ENCODE measurements at places on chromosomes 16 and 17.

- DNase-seq: no peak
Measured at GRCh38 chr16:70661918-70662641, 15.7 kb downstream of the IL34 start.

DNA sequence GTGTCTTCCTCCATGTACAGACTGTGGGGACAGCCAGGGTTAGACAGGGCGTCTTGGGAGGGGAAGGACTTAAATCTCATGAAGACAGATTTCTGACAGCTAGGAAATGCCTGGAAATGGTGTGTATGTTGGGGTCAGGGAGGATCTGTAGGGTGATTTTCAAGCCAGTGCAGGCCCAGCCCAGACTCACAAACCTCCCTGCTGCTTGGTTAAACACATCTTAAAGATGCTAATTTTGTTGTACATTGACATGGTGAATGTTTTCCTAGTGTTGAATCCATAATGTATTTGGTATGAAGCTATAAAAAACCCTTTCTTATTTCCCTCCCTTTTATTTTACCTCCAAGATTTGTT is 238.3 kb downstream of the CCDC182 start:
- DNase-seq: no peak

DNA sequence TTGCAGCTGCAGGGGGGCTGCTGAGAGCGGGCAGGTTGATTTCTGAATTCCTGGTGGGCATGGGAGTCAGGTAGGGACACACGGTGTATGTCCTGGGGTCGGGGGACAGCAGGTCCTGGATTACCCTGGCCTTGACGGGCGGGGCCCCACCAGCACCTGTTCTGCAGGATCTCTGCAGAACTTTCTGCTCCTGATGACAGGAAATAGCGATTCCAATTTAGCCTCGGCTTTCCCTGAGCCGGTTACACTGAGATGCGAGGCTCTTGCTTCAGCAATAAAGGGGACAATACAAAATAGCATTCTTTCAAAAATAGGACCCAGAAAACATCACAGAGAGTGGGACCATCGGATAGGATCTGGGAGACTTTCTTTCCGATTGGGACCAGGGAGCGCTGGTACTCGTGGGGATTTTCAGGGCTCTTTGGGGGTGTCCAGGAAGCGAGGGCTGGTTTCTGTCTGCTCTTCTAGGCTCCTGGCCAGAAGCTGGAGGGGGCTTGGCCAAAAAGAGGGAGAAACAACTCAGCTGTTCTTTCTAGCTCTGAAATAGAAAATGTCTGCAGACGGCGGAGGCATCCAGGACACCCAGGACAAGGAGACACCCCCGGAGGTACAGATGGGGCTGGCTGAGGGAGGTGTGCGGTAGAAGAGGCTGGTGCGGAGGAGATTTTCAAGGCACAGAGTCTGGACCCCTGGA is 642 bp downstream of the ZNF205 start:
- DNase-seq: no peak

GRCh38 chr17:40597156-40597555 is 31.9 kb upstream of the CCR7 start:
- DNase-seq: no peak

DNA sequence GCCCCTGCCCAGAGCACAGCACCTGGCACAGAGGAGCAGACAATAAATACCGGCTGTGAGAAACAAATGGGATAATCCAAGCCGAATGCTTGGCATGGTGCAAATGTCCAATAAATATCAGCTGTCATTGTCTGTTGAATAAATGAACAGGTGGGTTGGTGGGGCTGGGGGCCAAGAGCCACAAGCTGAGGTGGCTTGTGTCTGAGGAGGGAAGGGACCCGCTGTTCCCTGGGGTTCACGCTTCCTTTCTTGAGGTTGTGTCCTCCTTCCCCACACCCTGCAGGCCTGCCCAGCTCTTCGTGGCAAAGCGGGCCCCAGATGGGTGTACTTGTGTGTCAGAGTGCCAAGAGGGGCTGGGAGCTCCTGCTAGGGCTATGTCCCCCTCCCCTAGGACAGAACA is 38.6 kb downstream of the ARHGAP27 start:
- no peak for DNase-seq

DNA sequence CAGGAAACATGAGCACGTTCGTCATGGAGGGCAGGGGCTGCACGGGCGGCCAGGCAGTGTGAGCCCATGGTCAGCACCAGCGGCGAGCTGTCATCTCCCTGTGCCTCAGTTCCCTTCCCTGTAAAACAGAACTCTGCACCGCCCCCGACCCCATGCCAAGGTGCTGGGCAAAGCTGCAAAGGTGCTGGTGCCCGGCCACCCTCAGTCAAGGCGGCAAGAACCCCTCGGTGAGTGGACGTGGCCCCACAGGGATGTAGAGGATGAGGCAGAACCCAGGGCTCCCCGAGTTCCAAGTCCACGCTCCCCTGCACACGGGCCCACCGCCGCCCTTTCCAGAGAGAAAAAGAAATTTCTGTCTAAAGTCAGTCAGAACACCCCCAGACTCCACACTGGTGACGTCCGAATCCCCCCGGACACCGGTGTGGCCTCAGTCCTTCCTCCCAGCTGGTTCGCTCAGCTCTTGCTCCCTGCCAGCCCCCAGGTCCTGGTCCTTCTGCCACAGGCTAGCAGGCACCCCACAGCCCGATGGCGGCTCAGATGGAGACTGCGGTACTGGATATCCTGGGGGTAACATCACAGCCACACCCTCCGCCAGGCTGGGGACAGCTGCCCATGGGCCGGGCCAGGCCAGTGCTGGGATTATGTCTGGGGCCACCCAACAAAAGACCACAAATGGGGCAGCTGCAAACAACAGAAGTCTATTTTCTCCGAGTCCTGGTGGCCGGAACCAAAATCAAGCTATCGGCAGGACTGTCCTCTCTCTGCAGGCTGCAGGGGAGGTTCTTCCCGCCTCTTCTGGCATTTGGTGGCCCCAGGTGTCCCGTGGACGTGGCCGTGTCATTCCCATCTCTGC is 14.4 kb upstream of the BAHCC1 start:
- no peak for DNase-seq

GRCh38 chr16:50789757-50790156 is 47.9 kb downstream of the CYLD start:
- no peak for DNase-seq

- no peak for DNase-seq
Measured at GRCh38 chr17:73553311-73553710, 90.9 kb downstream of the SDK2 start.

DNA sequence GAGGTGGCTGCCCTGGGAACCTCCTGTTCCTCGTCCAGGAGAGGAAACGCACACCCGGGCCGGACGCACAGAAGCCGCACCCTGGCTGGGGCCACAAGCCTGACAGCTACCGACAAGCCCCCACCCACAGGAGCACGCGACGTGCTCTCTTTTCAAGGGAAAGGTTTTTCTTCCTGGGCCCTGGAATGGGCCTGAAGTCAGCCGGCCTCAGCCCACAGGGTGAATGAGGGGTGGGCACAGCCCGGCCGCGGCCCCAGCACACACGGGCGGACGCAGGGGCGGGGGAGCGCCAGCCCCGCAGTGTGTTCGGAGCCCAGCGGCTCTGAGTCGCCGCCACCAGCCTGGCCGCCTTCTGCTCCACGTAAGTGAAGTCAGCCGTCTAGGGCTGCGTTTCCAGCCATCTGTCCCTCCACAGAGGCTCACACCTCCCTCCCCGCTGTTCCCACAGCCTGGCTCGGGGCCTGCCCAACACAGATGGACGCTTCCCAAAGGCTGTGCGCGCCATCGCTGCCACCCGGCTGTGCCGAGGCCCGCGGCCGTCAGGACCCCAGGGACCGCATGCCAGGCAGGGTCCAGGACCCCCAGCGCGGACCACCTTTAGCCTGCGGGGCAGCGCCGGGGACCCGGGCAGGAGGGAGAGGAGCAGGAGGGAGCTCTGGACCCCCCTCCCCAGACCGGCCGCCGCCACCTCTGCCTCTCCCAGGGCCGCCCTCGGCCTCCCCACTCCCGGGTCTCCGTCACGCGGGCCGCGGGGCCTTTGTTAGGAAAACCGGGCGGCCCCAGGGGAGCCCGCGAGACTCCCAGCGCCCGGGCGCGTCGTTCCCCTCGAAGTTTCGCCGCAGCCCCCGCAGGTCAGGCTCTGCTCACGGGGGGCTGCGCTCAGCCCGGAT is 36.8 kb downstream of the CBFA2T3 start:
- peak; percentile 82 for DNase-seq

- DNase-seq: no peak
Measured at GRCh38 chr16:17538927-17539326, 68.2 kb upstream of the XYLT1 start.

GRCh38 chr17:55332296-55333041 is 67.7 kb downstream of the HLF start:
- DNase-seq: no peak

GRCh38 chr16:80158766-80159165 is 382.0 kb upstream of the DYNLRB2 start:
- no peak for DNase-seq

All from NCI-H2171 (cell line).